ENCODE measurements at places on chromosomes 16 and 17.

DNA sequence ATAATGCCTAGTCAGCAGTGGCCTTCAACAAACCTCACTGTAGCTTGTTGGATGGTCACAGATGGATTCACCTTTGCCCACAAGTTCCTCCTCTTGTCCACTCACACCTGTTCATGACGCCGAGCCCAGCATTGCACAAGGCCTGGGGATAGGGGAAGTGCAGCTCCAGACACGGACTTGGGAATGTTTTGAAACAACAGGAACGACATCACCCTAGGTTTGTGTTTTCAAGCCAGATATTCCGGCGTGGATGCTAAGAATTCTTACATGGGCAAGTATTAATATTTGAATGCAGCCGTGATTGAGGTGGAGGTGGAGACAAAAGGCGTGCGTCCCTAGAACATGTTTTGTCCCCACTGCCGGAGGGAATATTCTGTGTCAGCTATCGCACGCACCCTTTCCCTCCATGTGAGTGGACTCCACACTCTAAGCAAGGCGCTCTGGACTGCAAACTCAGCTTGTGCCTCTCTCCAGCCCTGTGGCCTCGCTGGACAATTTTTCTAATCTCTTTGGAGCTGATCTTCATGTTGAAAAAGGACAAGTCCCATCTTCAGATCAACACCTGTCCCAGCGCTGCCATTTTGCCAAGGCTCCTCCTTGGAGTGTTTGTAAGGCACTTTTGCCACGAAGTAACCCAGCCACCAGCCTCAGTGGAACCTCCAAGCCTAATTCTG, 2.0 kb upstream of the BANP start:
- DNase-seq, result no peak

DNA sequence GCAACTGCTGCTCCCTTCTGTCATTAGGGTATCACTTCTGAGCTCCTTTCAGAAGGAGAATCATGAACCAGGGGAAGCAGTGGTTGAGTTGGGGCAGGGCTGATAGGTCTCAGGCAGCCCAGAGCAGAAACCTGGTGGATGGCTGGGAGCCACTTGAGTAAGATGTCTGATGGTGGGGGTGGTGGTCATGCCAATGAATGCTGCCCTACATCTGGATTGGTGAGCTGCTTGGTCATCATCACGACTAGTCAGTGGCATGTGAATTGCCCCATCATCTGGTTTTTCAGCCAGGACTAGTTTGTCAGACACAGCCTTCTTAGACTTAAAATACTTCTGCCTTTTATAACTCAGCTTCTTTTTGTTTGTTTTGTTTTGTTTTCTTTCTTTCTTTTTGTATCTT, 2.6 kb downstream of the GID4 start:
- DNase-seq, result peak; percentile 42

GRCh38 chr17:41967141-41967920, 736 bp downstream of the CNP start:
- no peak for DNase-seq

GRCh38 chr16:49483651-49484450, 110.2 kb downstream of the C16orf78 start:
- DNase-seq, result no peak

DNA sequence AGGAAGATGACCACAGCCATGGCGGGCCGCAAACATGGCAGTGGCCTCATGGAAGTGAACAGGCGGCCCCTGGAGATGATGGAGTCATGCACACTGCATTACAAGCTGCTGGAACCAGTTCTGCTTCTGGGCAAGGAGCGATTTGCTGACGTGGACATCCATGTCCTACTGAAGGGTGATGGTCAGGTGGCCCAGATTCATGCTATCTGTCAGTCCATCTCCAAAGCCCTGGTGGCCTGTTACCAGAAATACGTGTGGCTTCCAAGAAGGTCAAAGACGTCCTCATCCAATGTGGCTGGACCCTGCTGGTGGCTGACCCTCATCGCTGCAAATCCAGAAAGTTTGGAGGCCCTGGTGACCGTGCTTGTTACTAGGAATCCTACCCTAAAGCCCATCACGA, 13.4 kb upstream of the WSB1 start:
- no peak for DNase-seq

GRCh38 chr16:85891033-85891775, 7.8 kb upstream of the IRF8 start:
- no peak for DNase-seq

- DNase-seq, result no peak
Measured at GRCh38 chr16:1556254-1556653, 22.8 kb downstream of the TMEM204 start.

Data from AG09319 (cell line).